ENCODE measurements at places on chromosomes 5 and 9.

DNA sequence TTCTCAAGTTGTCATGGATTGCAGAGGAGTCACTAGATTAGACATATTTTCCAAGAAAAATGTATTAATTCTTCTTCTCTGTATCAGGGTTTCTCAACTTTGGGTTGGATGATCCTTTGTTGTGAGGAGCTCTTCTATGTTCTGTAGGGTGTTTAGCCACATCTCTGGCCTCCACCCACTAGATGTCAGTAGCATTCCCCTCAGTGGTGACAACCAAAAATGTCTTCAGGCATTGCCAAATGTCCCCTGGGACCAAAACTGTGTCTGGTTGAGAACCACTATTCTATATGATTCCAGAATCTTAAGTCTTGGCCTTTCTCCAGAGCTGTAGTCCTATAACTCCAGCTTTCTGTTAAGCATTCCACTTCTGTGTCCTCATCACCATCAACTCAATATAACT, 220.9 kb downstream of the KIAA0825 start:
- no peak for DNase-seq

DNA sequence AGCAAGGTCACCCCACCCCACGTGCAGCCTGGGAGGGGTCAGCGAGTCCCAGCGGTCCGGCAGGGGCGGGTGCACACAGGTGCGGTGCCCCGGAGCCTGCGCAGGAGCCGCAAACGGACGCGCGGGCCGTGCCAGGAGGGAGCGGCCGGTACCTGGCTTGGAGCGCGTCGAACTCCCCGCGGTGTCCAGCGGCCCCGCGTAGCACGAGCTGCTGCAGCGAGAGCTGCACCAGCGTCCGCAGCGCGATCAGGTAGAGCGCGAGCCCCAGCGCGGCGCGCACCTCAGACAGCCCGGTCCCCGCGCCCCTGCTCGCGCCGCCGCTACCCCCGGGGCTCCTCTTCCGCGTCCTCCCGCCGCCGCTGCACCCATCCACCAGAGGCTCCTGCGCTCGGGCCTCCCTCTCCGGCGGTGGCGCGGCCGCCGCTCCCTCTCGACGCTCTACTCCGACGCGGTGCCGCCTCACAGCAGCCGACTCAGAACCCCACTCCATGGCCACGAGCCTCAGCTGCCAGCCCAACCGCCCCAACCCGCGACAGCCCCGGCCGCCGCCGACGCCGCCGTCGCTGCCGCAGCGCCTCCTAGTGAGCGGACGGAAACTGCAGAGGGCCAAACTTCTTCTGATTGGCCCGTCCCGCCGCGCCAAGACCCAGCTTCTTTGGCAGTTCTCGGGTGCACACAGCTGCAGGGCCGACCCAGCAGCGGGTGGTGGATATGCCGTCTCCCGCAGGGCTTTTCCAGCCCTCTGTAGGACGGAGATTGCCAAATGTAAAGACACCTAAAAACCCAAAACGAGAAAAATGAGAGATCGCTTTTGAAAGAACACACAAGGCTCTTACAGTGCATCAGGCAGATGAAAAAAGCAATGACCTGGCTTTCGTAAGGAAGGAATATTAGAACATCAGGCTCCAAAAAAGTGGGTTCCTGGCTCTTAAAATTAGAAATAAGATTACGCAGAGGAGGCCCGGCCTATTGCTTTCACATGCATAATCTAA, at the start of gene ERMP1:
Gene ERMP1 (minus strand): TSS at position 580 of the 992 bp plus-strand sequence. CDS start 90 bp downstream, at position 490.
- peak; percentile 85 for DNase-seq

- no peak for DNase-seq
Observed at GRCh38 chr9:72954431-72955125, 1.7 kb upstream of the ALDH1A1 start.

DNA sequence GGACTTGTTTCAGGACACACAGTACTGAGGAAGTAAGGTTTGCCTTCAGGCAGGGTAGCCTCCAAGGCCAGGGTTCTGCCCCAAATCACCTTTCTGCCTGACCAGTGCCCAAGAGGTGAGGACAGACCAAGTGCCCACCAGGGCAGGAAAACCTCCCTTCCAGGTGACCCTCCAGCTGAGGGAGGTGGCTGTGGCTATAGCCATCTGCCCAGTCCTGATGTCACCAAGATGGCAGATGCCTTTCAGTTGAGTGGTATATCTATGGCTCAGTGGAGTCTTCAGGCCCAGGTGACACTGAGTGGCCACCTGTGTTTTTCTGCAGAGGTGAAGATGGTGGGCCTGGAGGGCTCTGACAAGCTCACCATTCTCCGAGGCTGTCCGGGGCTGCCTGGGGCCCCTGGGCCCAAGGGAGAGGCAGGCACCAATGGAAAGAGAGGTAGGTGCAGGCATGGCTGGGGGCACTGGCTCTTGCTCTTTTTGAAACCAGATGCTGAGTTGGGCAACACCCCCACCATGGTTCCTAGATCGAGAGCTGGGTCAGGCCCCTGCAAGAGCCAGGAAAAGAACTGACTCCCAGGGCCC, 1.7 kb downstream of the FCN2 start:
- DNase-seq, result no peak

- no peak for DNase-seq
Observed at GRCh38 chr9:10354591-10354990, 258.2 kb downstream of the PTPRD start.

Measured in mesenchymal stem cell (in vitro differentiated cells and primary cell).